ENCODE measurements at places on chromosomes 7 and 10.

DNA sequence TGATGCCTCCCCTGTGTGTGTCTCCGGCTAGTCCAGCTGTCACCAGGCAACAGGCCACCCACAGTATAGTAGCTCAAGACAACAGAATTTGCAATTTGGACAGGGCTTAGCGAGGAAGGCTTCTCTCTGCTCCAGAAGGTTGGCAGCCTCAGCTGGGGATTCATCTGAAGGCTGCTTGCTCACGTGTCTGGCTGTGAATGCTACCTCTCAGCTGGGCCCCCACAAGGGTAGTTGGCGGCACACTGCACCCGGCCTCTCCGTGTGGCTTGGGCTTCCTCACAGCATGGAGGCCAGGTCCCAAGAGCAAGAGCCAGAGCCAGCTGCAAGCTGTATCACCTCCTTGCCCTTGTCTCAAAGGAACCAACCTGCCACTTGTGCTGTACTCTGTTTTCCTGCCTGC, 19.2 kb downstream of the ECHDC3 start:
- DNase-seq, result no peak

GRCh38 chr7:130099331-130099730, 29.0 kb downstream of the KLHDC10 start:
- DNase-seq, result no peak

DNA sequence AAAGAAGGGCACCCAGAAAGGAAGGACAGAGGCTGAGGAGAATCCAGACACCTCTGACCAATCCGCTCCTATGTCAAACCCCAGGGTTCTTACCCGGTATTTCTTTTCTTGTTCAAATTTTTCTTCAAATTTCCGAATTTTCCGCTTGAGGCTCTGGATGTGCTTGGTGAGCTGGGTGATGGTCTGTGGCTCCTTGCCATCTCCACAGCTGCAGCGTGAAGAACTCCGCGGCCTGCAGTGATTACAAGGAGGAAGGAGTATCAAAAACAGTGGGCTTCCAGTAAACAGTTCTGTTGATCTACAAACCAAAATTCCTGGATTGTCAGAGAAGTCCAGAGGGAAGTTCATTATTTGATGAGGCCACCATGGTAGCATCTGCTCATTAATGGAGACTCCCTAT, 92.0 kb downstream of the PHYHIPL start:
- DNase-seq, result no peak

DNA sequence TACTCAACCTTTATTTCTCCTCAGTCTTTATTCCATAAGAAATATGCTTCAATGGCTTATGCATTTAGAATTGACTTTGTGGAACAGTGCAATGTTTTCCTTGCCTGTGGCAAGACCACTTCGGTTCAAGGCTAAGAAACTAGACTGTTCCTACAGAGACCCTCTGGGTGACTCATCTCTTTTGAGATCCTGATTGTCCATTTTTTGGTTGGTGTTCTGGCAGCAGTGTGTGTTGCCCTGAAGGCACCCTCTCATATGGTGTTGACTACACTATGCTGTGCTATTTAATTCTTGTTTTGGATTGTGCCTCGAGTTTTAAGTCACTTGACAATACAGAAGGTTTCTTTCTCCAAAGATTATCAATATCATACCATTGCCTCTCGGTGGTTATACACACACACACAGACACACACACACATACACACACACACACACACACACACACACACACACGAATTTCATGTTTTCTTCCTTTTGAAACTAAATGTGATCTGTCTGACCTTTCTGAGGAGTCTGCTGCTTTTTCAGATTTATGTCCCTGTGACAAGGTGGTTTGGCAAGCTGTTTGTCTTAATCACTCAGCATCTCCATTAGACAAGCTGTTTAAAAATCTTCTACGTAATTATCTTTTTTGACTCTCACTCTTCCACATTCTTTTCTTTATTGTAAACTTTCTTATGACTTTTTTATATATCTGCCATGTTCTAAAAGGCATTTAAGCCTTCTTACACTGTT, 187.2 kb downstream of the VTI1A start:
- DNase-seq, result no peak

GRCh38 chr10:60031664-60032063, 125.3 kb upstream of the CCDC6 start:
- no peak for DNase-seq

DNA sequence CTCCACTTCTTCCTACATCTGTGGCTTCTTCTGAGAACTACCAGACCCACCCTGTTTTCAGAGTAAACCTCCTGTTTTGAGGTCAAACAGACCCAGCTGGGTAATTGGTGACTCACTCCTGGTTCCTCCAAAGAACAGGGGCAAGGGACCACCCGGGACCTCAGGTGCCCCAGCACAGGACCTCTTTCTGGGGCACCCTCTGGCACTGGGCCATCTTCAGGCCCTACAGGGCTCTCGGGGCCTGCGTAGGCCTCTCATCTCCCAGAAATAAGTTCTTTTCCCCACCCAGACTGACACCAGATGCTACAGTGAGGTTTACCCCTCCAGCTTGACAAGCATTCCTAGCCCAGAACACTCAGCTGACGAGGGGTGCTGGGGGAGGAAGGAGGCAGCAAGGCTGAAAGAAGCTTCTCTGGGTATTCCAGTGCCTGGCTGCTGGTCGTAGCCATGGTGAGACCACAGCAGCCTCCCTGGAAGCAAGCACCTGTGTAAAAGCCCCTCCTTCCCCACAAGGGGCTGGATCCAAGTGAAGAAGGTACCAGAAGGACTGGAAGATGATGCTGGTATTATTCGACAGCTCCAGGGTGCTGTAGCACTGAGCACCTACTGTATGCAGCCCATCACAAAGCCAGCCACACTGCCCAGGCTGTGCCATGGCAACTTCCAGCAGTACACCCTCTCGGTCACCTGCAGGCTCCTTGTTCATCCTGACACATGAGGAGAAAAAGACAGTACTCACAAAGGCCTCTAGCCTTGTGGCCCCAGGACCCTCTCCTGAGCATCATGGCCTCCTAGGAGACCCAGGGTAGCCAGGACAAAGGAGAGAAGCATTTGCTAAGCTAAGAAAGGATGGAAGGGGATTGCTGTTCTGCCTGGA, 47.4 kb downstream of the ALOX5 start:
- DNase-seq, result no peak

DNA sequence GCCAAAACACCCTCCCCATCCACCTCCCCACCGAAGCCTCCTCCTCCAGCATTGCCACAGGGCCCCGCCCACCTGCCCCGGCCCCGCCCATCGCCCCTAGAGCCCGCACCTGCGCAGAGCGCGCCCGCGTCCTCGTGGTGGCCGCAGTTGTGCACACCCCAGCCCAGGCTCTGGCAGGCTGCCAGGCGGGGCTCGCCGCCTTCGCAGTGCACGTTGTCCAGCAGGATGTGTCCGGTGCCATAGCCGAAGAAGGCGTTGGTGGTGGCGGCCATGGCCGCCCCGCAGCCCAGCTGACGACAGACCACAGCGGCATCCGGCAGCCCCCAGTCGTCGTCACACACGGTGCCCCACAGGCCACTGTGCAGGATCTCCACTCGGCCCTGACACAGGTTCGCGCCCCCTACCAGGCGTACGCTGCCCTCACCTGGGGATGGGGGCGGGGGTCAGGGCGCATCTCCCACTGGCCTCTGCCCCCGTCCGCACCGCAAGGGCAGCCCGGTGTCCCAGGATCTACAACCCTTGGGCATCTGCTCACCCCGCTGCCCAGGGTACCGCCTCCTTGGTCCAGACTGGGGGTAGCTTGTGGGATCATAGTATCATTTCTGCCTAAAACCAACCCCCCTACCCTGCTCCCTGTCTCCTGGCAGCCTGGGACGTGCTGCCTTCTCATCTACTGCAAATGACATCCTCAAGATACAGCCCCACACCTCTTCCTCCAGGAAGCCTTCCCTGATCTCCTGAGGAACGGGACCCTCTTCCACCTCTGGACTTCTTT, 11.9 kb downstream of the SSC4D start:
- peak; percentile 89 for DNase-seq

- DNase-seq, result no peak
Observed at GRCh38 chr7:16171928-16172327, 249.4 kb downstream of the CRPPA start.

GRCh38 chr7:2621061-2621828, 10.5 kb upstream of the TTYH3 start:
- peak; percentile 72 for DNase-seq

DNA sequence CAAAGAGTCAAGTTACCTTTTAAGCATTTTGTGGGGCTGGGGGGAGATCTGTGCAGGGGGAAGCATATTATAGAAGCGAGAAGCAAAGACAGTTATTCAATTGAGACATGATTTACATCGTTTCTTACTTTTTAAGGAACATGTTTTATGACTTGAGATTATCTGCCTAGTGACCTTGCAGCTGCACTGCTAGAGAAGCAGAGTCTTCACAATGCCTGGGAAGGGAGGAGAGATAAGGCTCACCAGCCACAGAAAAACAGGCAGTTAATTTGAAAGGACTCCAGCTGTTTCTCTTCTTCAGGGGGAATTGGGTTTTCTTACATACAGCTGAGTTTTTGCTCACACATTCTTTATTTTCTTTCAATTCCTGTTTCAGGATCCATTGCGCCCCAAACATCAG, 31.0 kb downstream of the PHYH start:
- no peak for DNase-seq
